Stimulated activated CD8-positive, alpha-beta memory T cell treated with anti-CD3 and anti-CD28 coated beads, Interleukin-4, amount 100 ng/mL, for 48 hours (primary cell): ENCODE measurements at places on chromosomes 5 and 9.

DNA sequence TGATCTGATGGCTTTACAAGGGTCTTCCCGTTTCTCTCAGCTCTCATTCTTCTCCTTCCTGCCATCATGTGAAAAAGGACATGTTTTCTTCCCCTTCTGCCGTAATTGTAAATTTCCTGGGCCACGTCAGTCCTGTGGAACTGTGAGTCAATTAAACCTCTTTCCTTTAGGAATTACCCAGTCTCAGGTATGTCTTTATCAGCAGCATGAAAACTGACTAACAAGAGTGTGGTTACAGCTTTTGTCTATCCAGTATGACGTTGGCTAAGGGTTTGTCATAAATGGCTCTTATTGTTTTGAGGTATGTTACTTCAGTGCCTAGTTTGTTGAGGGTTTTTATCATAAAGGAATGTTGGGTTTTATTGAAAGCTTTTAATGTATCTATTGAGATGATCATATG lies 501.6 kb downstream of the CAAP1 start:
- DNase-seq = no peak

DNA sequence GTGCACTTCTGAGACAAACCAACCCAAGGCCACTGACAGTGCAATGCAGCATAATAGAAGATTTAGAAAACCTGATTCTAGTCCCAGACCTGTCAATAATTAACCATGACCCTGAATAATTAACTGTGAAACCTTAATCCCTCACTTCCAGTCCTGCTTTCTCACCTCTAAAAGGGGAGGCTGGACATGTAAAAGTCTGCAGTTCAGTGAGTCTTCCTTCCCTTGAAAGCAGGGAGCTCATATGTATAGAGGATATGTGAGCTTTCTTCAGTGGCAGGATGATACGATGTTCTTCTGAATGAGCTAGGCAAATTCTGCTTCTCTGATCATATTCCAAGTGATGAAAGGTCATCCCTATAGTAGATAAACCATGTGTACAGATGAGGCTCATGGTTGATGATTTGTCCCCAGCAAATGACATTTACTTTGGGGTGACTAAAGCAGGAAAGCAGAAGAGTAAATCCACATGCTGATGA lies 2.9 kb downstream of the KCNV2 start:
- no peak for DNase-seq

- no peak for DNase-seq
Observed at GRCh38 chr5:125120012-125120411, 373.6 kb upstream of the ZNF608 start.

GRCh38 chr9:121140162-121140561 lies 61.5 kb downstream of the RAB14 start:
- DNase-seq = no peak

DNA sequence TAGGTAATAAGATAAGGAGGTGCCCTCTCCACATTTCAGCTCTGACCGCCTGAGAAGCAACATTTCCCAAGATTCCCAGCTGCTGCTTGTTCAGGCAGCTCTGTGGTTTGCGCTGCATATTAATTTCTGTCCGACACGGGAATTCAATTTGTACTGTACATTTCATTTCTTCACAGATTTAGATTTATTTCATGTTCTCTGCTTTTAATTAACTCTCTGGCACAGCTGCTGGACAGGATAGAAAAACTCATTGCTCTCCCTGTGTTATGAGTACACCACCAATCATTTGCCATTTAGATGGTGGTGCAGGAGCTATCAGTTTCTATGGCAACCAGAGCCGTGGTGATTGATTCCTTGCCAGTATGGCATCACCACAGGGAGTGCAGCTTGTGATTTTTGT lies 558.5 kb downstream of the DMRTA1 start:
- DNase-seq = no peak

DNA sequence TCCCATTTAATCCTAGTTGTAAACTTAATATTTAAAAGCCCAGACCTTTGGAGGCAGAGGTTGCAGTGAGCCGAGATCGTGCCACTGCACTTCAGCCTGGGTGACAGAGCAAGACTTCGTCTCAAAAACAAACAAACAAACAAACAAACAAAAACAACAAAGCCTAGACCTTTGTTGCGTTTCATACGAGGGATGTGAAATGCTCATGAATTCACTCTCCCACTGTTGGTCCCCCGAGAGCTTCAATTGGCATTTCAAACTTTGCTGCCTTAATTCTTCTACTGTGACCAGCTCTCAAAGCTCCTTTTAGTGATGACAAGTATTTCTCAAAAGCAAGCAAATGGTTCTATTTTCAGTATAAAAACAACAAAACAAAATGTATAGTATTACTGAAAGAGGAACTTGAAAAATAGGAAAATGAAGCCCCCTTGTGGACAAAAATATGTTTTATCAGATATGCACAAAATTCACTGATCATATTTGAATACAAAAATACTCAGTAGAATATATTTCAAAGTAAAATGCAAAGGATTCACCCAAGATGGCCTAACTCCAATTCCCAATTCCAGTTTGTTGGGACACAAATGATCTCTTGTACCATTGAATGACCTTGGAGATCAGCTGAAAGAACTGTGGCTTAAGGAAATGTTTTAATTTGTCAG lies 140.4 kb downstream of the ESM1 start:
- DNase-seq = no peak

- DNase-seq = no peak
Observed at GRCh38 chr5:78542321-78542840, 106.2 kb downstream of the LHFPL2 start.

GRCh38 chr5:9507974-9508373 lies 37.9 kb downstream of the SEMA5A start:
- no peak for DNase-seq

- no peak for DNase-seq
Observed at GRCh38 chr9:92820964-92821363, 56.3 kb upstream of the BICD2 start.

- DNase-seq = no peak
Observed at GRCh38 chr9:4174546-4175175, 125.2 kb downstream of the GLIS3 start.

DNA sequence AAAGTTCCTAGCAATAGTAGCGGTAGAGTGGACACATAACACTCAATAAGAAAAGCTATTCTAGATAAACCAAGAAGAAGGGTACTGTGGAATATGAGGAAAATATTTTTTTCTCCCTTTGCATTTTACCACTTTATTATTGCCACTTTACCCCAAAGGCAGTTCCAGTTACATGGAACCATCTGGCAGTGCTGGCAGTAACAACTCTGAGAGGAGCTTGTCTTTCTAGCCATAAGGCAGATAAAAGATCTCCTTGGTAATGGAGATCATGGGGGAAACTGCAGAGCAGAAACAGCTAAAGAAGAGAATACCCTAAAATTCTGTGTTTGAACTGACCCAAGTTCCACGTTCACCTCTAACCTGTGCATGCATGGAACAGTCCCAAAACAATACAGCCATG lies 38.5 kb downstream of the UBTD2 start:
- no peak for DNase-seq

DNA sequence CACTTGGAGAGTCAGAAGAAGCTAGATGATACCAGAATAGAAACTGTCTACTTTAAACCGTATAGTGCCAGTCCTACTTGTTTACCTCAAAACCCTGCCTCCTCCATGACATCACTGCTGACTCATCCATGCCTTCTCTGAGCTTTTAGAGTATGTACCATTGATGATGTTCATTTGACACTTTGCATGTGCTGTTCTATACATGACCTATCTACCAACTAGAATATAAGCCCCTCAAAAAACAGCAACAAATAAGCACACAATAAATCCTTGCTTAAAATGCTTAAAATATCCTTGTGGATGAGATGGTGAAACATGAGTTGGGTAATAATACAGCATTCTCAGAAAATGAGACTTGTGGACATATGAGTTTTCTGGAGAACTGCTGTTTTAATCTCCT lies 2.6 kb downstream of the CTNNAL1 start:
- peak; percentile 78 for DNase-seq

DNA sequence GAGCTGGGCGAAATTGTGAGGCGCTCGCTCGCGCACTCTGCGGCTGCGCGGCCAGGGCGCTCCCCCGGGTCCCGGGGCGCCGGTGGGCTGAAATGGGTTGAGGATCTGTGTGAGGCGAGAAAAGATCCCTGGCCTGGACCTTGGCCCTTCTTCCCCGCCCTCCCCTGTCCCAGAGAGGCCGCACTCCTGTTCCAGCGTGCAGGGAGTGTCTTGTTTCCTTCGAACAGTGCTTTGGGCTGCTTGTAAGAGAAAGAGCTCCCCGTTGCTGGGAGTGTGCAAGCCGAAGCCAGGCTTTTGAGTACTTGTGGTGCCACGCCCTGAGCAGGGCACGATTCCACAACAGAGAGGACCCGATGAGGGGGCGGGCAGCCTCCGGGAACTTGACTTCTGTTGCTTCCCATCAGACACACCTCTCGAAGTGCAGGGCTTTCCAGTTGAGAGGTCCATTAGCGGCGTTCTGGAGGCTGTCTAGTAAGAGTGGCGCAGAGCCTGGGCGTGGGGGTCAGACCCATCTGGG lies 535 bp downstream of the DOLPP1 start:
- no peak for DNase-seq

GRCh38 chr5:131644370-131644769 lies 9.3 kb upstream of the RAPGEF6 start:
- DNase-seq = no peak

- no peak for DNase-seq
Observed at GRCh38 chr9:15293804-15294316, 13.2 kb downstream of the TTC39B start.

DNA sequence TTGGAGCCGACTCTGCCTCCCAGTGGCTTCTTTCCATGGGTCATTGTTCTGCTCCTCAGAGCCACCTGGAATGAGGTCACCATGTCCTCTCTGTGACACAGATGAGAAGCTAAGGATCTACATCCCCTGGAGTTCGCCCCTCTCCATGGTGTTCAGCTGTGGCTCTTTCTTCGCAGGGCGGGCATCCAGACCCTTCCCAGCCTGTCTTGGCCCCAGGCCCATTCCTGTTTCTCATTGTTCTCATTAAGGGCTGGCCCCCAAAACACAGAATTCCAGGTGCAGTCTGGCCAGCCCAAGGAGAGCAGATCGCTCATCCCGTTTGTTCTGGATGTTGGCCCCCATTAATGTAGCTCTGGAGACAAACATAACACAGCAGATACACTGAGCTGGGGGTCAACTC lies 66.4 kb upstream of the COL15A1 start:
- no peak for DNase-seq

GRCh38 chr5:40630126-40630525 lies 49.6 kb upstream of the PTGER4 start:
- no peak for DNase-seq

GRCh38 chr9:16673171-16673570 lies 197.3 kb downstream of the BNC2 start:
- no peak for DNase-seq

- peak; percentile 36 for DNase-seq
Observed at GRCh38 chr9:126676685-126677143, 63.0 kb downstream of the LMX1B start.

DNA sequence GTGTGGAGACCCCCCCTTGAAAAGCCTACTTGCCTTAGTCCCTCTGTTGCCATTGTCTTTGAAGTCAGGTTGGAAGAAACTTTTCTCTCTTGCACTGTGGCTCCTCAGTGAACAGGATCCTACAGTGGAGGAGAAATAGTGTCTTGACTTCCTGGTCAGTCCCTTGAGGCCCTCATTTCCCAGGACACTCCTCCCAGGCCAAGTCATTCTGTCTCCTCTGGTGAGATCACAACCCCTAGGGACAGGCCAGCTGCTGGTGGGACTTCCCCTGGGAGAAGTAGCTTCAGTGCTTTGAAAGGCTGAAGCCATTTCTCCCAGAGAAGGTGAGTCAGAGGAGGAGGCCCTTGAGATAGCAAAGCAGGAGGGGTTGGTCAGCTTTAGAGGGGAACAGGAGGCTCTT lies 10.1 kb upstream of the GRIA1 start:
- DNase-seq = no peak

DNA sequence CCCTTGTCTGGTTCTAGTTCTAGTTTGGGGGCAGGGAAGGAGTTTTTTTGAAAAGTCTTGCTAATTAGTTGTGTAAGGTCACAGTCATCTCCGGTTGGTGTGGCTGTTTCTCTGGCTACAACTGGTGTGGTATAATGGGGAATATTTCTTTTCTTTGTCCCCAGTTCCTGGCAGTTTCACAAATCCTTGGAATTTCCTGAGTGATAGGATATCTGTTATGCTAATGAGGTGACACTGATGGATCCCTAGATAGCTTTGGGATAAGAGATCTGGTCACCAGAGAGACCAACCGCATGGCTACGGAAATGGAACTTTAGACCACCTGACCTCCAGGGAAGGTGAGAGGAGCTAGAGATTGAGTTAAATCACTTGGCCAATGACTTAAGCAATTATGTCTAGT lies 494.6 kb downstream of the ARHGEF28 start:
- DNase-seq = no peak

DNA sequence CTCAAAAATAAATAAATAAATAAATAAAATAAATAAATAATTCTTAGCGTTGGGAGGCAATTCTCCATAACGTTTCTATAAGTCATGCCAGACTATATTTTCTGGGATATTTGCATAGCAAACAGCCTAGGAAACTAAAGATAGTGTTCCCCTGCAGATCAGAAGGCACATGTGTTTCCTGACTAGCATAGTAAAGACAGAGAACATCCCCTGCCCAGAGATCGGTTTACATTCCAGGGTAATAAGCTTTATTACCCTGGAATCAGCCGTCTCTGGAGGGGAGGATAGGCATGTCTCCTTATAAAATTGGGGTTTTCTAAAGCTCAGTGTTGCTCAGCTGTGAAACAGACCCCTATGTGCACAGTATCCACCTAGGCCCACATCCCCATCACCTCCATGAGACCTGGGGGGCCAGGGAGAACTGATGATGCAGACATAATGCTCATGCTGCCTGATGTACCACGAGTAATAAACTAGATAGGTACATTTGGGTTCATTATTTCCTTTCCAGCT lies 36.9 kb upstream of the IFNK start:
- DNase-seq = no peak

- DNase-seq = no peak
Observed at GRCh38 chr5:64634997-64635686, 55.2 kb upstream of the SHISAL2B start.

GRCh38 chr5:6504677-6505415 lies 56.2 kb downstream of the UBE2QL1 start:
- DNase-seq = no peak

GRCh38 chr5:178383919-178384815 lies 151.6 kb upstream of the PHYKPL start:
- DNase-seq = no peak

DNA sequence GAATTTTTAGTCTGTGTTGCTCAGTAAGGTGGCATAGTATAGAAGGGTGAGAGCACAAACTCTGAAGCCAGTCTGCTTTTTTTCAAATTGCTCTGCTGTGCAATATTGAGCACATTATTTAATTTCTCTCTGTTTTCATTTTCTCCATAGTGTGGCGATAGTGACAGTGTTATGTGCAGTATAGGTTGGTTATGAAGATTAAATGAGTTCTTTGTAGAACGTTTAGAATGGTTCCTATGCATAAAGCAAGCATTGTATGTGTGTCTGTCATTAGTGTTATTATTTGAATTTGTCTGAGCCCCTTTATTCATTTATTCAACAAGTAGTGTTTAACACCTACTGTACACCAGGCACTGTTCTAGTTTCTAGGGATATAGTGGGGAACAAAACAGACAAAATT lies 9.2 kb downstream of the PRR16 start:
- DNase-seq = no peak

GRCh38 chr9:114737118-114737517 lies 55.1 kb upstream of the TEX48 start:
- no peak for DNase-seq
